NCI-H69 (cell line): ENCODE measurements at places on chromosomes 3 and 15.
A peak's percentile ranks its signal among the peaks of the same experiment; 100 is the strongest.

- no peak for DNase-seq
Measured at GRCh38 chr3:86991840-86992435, 989 bp upstream of the VGLL3 start.

GRCh38 chr3:79497447-79498111, 270.2 kb downstream of the ROBO1 start:
- peak; percentile 12 for DNase-seq

DNA sequence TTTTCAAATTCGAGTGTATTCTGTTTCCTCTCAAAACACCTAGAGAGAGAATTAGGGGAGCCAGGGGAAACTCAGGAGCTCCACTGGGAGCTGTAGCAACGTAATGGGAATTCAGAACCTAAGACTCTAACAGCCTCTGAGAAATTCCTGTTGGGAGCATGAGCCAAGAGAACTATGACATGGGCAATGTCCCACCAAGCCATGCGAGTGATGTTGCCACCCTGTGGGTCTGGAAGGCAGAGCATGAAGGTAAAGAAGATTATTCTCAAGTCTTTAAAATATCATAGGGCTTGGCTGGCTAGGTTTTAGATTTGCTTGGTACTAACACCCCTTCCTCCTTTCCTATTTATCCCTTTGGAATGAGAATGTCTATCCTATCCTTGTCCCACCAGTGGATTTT, 392.6 kb upstream of the ADAMTS9 start:
- DNase-seq, result no peak

- no peak for DNase-seq
Measured at GRCh38 chr3:69137005-69137404, 14.6 kb upstream of the LMOD3 start.

GRCh38 chr3:117104381-117104780, 394.8 kb downstream of the TUSC7 start:
- no peak for DNase-seq

GRCh38 chr3:67018105-67018788, 20.1 kb downstream of the KBTBD8 start:
- DNase-seq, result peak; percentile 55
